Osteoblast (primary cell): ENCODE measurements at places on chromosomes 6 and 20. TPM values are rescaled to one million over a fixed set of nuclear protein-coding genes. Genes with fewer than 3 reads are reported as not detected.

DNA sequence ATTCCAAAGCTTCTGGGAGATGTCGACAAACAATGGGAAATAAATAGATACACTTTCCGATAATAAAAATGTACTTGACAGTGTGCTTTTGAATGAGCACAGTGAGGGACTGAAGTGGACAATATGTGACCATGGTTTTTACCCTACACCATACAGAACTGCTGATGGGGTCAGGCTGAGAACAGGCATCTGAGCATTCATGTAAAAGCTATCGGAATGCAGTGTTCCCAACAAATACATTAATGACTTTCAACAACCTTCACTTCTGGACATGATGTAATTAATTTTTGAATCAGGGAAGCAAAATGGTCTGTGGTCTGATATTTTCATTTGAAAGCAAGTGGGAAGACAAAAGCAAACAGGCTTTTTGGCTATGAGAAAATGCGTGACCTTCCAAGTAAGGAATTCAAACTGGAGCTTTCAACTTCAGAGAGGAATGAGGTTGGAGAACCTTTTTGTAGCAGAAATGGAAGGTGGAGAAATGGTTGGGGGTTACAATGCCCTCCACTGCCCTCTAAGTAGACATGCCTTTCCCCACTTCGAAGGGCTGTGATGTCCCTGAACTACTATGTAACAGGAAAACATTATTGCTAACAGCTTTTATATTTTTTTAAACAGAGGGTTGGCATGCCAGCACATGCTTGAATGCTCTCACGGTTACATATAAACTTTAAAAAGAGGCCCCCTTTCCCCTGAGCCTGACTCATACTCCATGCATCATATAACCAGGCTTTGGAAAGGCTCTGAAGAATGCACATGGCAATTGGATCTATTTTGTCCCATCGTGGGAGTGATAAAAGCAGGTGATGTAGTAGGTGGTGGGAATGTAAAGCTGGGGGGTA, 203.5 kb upstream of the CITED2 start:
- peaks cover 25% of the 10 kb centered on the region for H3K4me1 ChIP-seq
- H3K27me3 ChIP-seq, result no peaks in the 10 kb centered on the region
- no peak overlapping the region for H3K4me3 ChIP-seq
- peak overlapping the region; percentile 93 for H3K27ac ChIP-seq

- no peak for DNase-seq
- H3K4me3 ChIP-seq, result no peak overlapping the region
- H3K4me1 ChIP-seq, result no peaks in the 10 kb centered on the region
Measured at GRCh38 chr20:19272976-19273654, 60.7 kb downstream of the SLC24A3 start.

GRCh38 chr6:126153661-126154060, 167.3 kb downstream of the TRMT11 start:
- no peak overlapping the region for H3K4me3 ChIP-seq
- no peaks in the 10 kb centered on the region for H3K4me1 ChIP-seq

Gene COL10A1
- total RNA-seq, result 36.2 and 83.7 TPM in 2 replicates

- peaks cover 43% of the 10 kb centered on the region for H3K36me3 ChIP-seq
- peaks cover 5% of the 10 kb centered on the region for H3K4me1 ChIP-seq
- no peak for DNase-seq
- H3K27ac ChIP-seq, result no peak overlapping the region
Measured at GRCh38 chr20:1150218-1150617, 31.8 kb downstream of the PSMF1 start.

DNA sequence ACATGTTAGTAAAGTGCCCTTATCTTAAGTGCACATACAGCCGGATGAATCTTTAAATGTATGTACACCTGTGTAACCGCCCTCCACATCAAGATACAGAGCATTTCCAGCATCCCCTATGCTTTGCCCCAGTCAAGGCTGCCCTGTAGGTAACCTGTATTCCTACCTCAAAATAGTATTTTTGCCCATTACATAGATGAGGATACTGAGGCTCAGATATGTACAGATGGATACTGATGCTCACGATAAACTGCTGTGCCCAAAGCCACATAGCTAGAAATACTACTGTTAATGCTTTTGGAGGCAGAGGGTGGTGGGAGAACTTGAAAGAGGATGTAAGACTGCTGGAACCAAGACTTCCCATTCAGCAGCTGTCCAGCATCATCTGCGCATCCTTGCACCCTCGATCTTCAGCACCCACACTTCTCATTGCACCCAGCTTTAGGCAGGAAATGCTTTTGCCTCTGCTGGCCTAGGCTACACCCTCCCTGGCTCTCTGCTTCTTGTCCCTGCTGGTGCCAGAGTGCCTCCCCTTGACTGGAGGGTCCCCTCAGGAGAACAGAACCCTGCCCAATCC, 27.0 kb upstream of the ZFAND3 start:
- no peak for DNase-seq
- H3K27me3 ChIP-seq, result no peaks in the 10 kb centered on the region
- peaks cover 15% of the 10 kb centered on the region for H3K4me1 ChIP-seq
- no peak overlapping the region for H3K4me3 ChIP-seq
- H3K27ac ChIP-seq, result no peak overlapping the region

- no peaks in the 10 kb centered on the region for H3K36me3 ChIP-seq
- H3K27ac ChIP-seq, result peak overlapping the region; percentile 96
- DNase-seq, result peak; percentile 19
- peaks cover 62% of the 10 kb centered on the region for H3K4me1 ChIP-seq
Measured at GRCh38 chr6:81895511-81896185, 143.2 kb upstream of the TENT5A start.

Gene KCNQ5
- 4.0 and 8.5 TPM in 2 replicates for total RNA-seq

Gene FAM184A
- total RNA-seq, result under 0.01 and 0.36 TPM in 2 replicates

DNA sequence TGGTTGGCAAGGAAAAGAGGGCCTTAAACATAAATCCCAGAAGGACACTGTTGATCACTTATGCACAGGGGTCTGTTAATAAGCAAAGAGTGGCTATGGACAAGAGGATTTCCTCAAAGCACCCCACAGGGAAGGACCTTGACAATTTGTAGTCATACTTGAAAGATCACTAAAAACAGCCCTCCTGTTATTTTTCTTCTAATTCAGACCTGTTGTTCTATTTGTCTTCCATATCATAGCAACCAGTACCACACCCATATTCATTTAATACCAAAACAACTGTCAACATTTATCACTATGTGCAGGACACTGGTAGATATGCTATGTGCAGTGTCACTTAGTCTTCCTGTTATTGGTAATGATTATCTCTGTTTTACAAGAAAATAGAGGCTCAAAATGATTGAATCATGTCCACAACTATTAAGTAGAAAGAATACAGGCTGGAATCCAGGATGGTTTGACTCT, 3.2 kb upstream of the DYNLRB1 start:
- no peak for DNase-seq
- H3K4me1 ChIP-seq, result peaks cover 16% of the 10 kb centered on the region
- H3K27me3 ChIP-seq, result no peaks in the 10 kb centered on the region

DNA sequence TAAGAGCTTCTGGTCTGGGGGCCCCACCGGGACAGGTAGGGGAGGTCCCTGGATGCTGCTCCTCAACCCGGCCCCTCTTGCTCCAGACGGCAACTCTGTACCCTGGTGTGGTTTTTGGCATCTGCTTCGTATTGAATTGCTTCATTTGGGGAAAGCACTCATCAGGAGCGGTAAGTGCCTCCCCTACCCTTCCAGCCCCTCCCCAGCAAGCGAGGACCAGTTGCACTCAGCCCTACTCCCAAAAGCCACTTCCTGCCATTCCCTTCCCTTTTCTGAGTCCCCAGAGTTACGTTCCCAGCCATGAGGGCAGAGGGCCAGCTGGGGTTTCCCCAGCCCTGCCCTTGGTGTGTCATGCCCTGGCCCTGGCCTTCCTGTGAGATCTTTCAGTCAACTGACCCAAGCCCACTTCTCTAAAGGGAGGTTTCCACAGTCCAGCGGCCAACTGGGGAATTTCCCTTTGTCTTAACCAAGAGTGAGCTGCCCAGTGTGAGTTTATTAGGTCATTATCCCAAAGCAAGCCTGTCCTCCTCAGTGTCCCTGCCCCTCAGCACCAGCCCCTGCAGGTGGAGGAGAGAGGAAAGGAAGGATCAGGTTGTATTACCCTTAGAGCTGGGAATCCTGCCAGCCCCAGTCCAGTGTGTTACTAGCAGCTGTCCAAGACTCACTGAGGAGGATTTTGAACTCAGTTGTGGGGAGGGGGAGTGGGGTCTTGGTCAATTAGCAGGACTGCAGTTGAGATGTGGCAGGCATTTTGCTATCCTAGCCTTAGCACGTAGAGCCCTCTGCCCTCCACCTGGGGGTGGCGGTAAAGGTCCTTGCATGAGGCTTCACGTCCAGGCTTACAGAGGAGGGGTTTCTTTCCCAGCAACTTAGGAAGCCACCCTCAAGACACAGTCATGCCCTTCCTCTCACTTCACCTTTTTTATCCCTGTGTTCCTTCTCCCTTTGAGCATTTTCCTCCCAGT, 45.8 kb downstream of the TM9SF4 start:
- H3K27me3 ChIP-seq, result no peaks in the 10 kb centered on the region
- H3K27ac ChIP-seq, result peak overlapping the region; percentile 49
- DNase-seq, result peak; percentile 92

GRCh38 chr20:47354464-47354713, 2.1 kb downstream of the ZMYND8 start:
- no peaks in the 10 kb centered on the region for H3K27me3 ChIP-seq
- no peaks in the 10 kb centered on the region for H3K36me3 ChIP-seq
- DNase-seq, result no peak
- peak overlapping the region; percentile 56 for H3K4me3 ChIP-seq
- peak overlapping the region; percentile 97 for H3K27ac ChIP-seq

- no peak overlapping the region for H3K27ac ChIP-seq
- no peaks in the 10 kb centered on the region for H3K27me3 ChIP-seq
- H3K4me1 ChIP-seq, result no peaks in the 10 kb centered on the region
- no peak for DNase-seq
Measured at GRCh38 chr20:63441136-63442099, 31.0 kb downstream of the KCNQ2 start.

- DNase-seq, result no peak
- H3K4me3 ChIP-seq, result no peak overlapping the region
- H3K36me3 ChIP-seq, result no peaks in the 10 kb centered on the region
- H3K4me1 ChIP-seq, result no peaks in the 10 kb centered on the region
- no peak overlapping the region for H3K27ac ChIP-seq
Measured at GRCh38 chr6:37763413-37763812, 56.1 kb upstream of the ZFAND3 start.

Gene SLC17A4
- not detected in 2 replicates for total RNA-seq

DNA sequence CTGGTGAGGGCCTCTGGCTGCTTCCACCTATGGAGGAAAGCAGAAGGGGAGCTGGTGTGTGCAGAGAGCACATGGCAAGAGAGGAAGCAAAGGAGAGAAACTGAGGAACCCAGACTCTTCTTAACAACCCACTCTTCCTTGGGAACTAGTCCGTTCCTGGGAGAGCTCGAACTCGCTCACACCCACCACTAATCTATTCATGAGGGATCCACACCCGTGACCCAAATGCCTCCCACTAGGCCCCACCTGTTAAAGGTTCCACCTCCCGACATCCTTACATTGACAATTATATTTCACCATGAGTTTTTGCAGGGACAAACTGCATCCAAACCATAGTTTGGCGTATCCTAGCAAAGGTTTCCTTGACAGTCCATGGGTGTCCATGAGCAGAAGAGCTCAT, 123.2 kb downstream of the TBC1D7 start:
- no peaks in the 10 kb centered on the region for H3K4me1 ChIP-seq
- H3K27me3 ChIP-seq, result no peaks in the 10 kb centered on the region
- H3K4me3 ChIP-seq, result no peak overlapping the region
- no peak overlapping the region for H3K27ac ChIP-seq
- H3K36me3 ChIP-seq, result no peaks in the 10 kb centered on the region

DNA sequence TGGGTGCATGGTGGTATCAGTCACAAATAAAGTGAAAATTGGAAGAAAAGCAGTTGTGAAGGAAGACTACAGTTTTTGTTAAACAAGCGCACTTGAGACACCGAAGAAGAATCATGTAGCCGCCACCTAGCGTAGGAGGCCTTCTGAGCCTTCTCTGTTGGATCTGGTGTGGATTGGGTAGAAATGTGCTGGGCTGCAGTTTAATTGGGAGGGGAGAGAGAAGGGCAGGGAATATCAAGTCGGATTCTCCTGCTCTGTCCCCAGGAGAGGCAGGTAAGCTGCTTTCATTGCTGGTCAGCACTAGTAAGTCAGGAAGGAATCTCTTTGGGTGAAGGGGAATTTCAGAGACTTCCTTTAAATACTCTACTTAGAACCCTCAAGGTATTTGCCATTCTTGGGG, 1.2 kb upstream of the FABP7 start:
- no peak overlapping the region for H3K4me3 ChIP-seq
- H3K36me3 ChIP-seq, result no peaks in the 10 kb centered on the region
- H3K4me1 ChIP-seq, result no peaks in the 10 kb centered on the region
- no peak for DNase-seq
- H3K27ac ChIP-seq, result no peak overlapping the region
- peaks cover 17% of the 10 kb centered on the region for H3K27me3 ChIP-seq

- DNase-seq, result no peak
- H3K27me3 ChIP-seq, result no peaks in the 10 kb centered on the region
- H3K36me3 ChIP-seq, result peaks cover 47% of the 10 kb centered on the region
- H3K27ac ChIP-seq, result no peak overlapping the region
- H3K4me1 ChIP-seq, result peaks cover 9% of the 10 kb centered on the region
- H3K4me3 ChIP-seq, result no peak overlapping the region
Measured at GRCh38 chr6:146551545-146551944, 7.9 kb downstream of the RAB32 start.

- H3K4me3 ChIP-seq, result no peak overlapping the region
- no peak for DNase-seq
- no peaks in the 10 kb centered on the region for H3K27me3 ChIP-seq
- H3K4me1 ChIP-seq, result no peaks in the 10 kb centered on the region
- H3K36me3 ChIP-seq, result no peaks in the 10 kb centered on the region
Measured at GRCh38 chr20:59779656-59780380, 153.6 kb downstream of the SYCP2 start.

GRCh38 chr20:829551-829950, 4.0 kb upstream of the FAM110A start:
- peak overlapping the region; percentile 66 for H3K27ac ChIP-seq
- H3K4me3 ChIP-seq, result no peak overlapping the region
- peak; percentile 58 for DNase-seq
- H3K36me3 ChIP-seq, result no peaks in the 10 kb centered on the region
- H3K27me3 ChIP-seq, result no peaks in the 10 kb centered on the region

Gene KCNK16
- total RNA-seq, result not detected in 2 replicates

DNA sequence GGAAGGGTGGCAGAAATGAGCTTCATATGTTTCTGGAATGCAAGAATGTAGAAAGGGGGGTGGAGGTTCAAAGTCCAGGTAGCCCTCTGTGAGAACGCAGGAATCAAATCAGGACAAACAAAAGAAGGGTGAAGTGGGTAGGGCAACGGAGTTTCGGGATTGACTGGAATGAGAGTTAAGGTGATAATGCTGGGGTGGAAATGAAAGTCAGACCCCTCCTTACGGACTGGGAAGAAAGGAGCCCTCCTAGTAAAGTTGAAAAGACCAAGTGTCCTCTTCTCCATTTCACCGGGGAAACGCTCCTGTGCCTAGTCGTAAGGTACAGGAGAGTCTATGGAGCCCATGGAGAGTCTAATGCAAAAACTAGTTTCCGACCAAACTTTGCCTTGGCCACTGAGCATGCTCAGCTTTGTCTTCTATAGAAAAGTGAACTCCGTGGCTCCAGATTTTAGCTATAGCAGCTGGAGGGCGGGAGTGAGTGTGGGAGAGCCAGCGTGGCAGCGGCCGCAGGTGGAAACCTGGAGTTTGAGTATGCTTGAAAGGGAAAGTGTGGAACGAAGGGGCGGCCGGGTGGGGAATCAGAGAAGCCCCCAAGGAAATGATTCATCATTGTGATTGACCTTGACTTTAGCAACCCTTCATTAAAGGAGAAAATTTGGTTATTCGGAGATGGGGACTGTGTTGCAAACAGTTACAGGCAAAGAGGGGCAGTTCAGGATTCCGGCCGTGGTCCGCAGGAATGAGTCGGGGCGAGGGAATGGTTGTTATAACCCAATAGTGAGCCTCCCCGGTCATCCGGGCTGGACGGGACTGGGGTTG, 1.3 kb upstream of the LRRC1 start:
- peak overlapping the region; percentile 83 for H3K4me3 ChIP-seq
- peaks cover 23% of the 10 kb centered on the region for H3K27me3 ChIP-seq
- DNase-seq, result peak; percentile 87
- H3K27ac ChIP-seq, result no peak overlapping the region
- H3K4me1 ChIP-seq, result peaks cover 26% of the 10 kb centered on the region
